Activated B cell treated with CpG ODN at 0.5 μM for 24 hours (primary cell): ENCODE measurements at places on chromosomes 4 and X. TPM values are rescaled to one million over a fixed set of nuclear protein-coding genes. Genes with fewer than 3 reads are reported as not detected.

RAB41 gene
- total RNA-seq: not detected in 2 replicates

HDX gene
- total RNA-seq: 2.5 and 2.9 TPM in 2 replicates

SYAP1 gene
- 14.9 and 16.8 TPM in 2 replicates for total RNA-seq

DNA sequence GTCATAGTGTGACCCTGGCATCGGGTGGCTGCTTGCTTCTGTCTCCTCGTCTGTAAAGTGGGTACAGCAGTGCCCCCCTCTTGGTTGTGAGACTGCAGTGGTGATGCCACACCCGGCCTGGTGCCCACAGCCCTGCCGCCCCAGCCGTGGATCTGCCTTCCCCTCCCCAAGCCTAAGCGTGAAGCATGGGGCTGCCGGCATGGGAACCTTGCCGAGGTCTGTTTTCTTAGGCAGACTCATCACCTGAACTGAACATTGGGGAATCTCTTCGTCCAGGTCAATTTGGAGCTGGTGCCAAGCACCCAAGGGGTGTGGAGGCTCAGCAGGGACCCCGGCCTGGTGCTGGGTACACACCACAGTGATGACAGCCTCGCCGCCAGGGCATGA is 108.4 kb downstream of the PSAPL1 start:
- no peaks in the 10 kb centered on the region for H3K4me1 ChIP-seq
- no peaks in the 10 kb centered on the region for H3K36me3 ChIP-seq
- no peak overlapping the region for H3K27ac ChIP-seq
- H3K4me3 ChIP-seq: no peak overlapping the region

APEX2 gene
- 19.6 and 22.2 TPM in 2 replicates for total RNA-seq

DNA sequence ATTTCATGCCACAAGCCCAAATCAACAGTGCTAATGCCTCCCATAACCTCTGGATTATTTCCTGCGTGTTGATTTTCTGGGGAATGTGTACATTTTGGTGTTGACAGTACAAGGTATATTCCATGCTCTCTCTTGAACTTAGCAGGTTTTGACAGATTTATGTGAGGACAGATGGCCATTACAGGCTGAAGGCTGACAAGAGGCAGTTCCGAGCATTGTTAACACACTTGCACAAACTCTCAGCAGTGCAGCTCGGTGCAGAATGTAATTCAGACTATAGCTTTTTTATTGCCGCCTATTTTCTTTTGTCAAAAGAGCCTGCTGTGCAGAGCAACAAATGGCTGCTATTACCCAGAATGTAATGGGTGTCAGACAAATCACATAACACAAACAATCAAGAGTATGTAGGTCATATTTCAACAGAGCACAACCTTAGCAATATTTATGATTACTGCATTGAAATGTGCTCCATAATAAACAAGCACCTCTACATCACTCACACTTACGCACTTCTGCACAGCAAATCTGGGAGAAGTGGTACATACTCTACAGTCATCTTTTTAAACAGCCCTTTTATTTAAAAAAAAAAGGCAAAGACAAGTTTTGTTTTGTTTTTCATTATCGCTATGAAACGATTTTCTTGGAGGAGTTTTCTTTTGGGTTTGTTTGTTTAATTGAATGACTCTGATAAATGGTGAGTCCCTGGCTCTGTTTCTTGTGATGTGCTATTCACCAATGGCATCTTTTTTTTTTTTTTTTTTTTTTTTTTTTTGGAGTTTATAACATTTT is 71.6 kb downstream of the PPARGC1A start:
- H3K4me1 ChIP-seq: no peaks in the 10 kb centered on the region
- H3K27me3 ChIP-seq: no peaks in the 10 kb centered on the region
- DNase-seq: no peak
- H3K27ac ChIP-seq: no peak overlapping the region
